Thoracic aorta (tissue), 2 donors: ENCODE measurements at places on chromosomes 6 and 20. TPM values are rescaled to one million over a fixed set of nuclear protein-coding genes. Genes with fewer than 3 reads are reported as not detected.

The IRF4 gene
- 1.1 TPM for total RNA-seq

The NOX3 gene
- total RNA-seq: not detected

GRCh38 chr6:139394027-139394649, 19.7 kb upstream of the CITED2 start:
- no peak for DNase-seq

- DNase-seq: no peak
These were observed 366.1 kb upstream of the SOX4 start for GRCh38 chr6:21227486-21227885.

GRCh38 chr20:44247586-44248409, 690 bp downstream of the GDAP1L1 start:
- no peak for DNase-seq
